ENCODE measurements at places on chromosomes 11 and 22.

DNA sequence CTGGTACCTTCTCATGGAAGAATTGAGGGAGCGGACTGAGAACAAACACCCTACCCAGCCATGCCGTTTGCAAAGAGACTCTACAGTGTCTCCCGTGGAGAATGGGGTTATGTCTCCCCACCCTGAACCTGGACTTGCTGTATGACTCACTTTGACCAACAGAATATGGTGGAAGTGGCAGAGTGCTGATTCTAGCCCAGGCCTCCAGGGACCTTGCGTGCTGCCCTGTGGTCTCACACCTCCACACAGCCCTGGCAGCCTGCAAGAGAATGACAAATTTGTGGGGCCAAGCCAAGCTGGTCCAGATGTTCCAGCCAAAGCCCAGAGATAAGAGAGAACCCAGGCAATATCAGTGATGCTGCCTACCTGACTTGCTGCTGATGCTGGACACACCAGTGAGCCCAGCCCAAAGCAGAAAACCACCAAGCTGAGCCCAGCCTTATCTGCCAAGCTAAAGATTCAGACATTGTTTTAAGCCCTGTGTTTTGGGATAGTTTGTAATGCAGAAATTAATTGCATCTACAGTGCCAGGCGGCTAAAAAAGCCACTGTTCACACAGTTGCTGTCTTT is 8.1 kb upstream of the LINC01488 start:
- no peak for DNase-seq

- DNase-seq, result no peak
Measured at GRCh38 chr11:32843544-32843943, 13.8 kb downstream of the PRRG4 start.

DNA sequence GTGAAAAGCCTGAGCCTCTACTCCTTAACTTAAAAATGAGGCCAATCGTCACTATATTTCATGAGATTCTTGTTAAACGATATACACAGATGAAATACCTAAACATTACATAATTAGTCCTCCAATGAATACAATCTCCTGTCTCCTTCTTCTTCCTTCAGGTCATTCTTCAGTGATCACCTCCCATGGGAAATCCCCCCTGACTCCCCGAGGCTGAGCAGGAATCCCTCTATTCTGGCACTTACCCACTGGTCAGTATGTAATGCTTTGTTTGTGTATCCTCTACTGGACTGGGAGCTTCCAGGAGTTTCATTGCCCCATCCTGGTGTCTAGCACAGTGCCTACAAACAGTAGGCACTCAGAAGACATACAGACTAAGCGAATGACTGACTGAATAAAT is 52.3 kb downstream of the RAB38 start:
- DNase-seq, result no peak

DNA sequence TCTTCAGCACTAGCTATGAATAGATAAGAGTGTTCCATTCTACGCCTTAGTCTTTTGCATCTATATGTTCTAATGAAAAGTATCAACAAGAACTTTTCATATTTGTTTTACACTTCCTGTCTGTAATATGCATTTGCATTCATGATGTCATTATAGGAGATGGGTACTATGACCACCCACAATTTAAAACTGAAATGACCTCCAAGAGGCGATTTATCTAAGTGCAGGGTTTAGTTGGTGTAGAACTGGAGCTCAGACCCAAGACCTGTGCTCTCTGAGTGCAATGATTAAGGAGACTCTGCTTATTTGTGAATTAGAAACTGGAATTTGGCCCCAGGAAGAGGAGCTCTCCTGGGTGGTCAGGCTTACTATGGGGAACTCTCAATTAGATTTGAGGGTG is 289.1 kb downstream of the ETS1 start:
- no peak for DNase-seq

DNA sequence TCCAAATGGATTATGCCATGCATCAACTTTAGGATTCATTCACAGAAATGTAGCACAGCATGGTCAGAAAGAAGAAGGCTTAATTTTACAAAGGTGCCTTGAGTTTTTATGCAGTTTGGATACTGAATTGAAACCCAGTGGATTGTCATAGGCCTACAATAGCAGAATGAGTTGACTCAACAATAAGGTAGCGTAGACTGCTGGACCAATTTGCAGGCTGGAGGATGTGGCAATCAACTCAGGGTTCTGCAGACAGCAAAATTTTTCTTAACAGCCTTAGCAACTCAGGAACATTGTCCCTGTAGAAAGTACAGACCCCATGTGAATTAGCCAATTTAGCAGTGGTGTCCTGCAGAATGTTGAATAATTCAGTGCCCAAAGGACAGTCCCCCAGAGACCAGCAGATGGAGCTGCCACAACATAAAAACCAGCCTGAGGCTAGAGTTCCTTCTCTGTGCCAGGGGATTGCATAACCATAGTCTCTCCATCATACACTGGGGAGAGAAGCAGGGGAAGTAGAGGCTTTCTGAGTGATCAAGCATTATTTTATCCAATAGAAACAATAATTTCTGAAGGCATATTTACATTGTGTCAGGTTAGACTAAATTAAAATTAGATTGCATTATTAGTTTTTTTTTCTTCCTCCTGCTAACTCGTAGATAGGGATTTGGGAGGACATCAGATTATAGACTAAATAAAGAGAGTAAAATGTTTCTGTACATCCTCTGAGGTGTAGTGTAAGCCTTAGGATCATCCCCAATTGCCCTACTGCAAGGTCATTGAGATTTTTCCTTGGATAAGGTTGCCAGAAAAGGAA is 20.3 kb upstream of the MRPL17 start:
- peak; percentile 72 for DNase-seq

GRCh38 chr22:39493759-39494158 is 8.3 kb upstream of the MIEF1 start:
- DNase-seq, result no peak

DNA sequence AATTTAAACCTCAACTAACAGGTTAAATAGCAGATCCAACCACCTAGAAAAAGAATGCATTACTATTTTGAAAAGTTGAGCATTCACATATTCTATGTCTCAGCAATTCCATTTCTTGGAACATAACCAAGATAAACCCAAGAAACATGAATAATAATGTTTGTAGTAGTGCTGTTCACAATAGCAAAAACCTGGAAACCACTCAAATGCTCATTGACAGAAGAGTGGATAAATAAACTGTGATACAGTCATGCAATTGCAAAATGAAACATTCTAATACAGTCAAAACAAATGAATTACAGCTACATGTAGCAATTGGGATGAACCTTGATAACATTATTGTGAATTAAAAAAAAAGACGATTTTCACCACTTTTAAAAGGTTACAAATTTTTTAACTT is 162.8 kb upstream of the TMEM45B start:
- no peak for DNase-seq

- DNase-seq, result no peak
Measured at GRCh38 chr11:118953265-118953664, 2.8 kb upstream of the UPK2 start.

DNA sequence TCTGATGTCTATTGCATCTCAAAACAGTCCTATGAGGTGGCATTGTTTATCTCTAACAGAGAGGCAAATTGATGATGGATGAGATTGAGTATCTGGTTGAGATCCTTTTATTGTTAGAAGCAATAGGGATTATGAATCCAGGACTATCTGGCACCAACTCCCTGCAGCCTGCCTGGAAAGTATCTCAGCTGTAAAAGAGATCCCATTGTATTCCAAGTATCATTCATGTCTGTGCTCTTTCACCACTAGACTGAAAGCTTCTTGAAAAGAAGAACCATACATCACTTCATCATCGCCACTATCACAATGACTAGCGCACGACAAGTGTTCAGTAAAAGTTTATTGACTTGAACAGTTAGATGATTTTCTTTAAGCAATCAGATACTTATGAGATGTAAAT is 41.9 kb upstream of the PCF11 start:
- no peak for DNase-seq

GRCh38 chr22:47583959-47584562 is 821.6 kb downstream of the TBC1D22A start:
- DNase-seq, result no peak
